DMS 273 treated with DMSO at 0.1 percent for 48 hours (cell line): ENCODE measurements at places on chromosomes 5 and 9.

DNA sequence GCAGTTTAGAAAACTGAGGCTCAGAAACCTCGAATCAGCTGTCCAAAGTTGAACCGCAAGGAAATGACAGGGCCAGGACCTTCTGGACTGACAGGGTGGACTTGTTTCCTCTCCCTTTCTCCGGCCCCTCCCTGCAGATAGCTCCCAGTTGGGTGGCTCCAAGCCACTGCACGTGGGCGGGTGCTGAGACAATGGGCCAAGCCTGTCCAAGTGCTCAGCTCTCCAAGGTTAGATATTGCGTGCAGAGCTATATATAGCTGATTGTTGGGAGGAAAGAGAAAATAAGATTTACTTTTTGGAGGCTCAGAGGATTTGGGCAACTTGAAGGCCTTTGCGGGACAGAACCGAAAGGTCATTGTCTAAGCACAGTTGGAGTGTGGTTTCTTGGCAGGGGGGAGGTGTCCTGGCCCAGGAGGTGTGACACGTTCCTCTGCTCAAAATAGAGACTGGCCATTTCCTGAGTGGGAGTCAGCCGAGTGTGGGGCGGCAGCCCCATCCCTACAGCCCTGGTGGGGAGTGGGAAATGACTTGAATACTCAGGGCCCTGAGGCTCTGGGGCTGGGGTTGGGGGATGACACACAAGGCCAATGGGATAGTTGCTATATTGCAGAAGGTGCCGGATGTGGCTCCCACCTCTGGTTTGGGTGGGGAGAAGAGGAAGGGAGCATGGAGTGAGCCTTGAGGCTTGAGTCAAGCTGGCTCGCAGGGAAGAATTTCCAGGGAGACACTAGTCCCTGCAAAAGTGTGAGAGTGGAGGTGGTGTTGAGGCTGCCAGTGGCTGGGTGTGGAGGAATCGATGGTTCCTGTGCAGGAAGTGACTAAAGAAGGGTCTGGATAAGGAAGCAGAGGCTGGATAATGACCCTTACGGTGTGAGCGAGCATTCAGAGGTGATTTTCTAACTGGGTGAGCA, 44.4 kb upstream of the SMAD5 start:
- DNase-seq, result no peak

DNA sequence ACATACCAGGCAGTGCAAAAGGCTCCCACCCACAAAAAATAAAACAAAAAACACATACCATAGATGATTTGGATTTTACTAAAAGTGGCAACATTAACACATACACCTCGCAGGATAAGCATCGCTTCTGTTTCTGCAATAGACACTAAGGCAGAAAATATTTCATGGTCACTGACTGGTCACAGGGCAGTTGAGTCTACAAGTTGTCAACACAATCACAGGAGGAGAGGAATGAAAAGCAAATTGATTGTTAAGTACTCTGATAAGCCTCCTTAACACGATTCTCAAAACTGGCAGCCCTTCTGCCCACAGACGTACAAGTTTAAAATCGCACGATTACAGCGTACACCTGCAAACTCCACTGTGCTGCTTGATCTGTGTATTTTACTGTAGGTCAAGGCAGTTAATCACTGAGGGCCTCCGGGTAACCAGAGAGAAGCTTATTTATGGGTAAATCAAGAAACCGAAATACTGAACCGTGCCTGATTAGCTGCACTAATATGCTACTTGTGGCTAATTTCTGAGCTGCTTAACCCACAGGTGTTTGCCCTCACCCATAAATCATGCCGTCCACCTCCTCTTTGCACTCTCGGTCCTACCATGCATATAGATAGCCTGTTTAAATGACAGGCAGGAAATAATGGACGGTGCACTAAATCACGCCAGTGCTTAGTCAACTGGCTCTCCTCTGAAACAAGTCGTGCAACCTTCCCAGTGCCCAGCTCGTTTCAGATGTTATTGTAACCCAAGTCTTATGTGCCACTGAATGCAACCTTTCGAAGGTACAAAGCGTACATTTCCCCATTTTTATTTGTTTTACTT, 659.4 kb upstream of the ADAMTS16 start:
- no peak for DNase-seq

DNA sequence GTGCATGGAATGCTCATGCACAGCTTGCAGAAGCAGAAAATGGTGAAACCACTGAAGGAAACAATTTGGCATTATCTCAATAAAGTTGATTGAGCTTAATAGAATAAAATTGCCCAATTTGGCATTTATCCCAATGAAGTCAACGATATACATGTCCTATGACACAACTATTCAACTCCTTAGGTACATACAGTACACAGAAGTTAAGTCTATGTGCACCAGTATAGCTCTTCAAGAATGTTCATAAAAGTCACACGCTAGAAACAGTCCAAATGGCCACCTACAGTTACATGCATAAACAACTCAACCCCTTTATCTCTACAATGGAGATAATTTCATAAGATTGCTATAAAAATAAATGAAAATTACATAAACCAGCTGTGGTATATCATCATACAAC, 184.5 kb downstream of the DENND1A start:
- no peak for DNase-seq

- DNase-seq, result no peak
These were observed 97.3 kb downstream of the OXCT1 start for GRCh38 chr5:41772785-41773442.

DNA sequence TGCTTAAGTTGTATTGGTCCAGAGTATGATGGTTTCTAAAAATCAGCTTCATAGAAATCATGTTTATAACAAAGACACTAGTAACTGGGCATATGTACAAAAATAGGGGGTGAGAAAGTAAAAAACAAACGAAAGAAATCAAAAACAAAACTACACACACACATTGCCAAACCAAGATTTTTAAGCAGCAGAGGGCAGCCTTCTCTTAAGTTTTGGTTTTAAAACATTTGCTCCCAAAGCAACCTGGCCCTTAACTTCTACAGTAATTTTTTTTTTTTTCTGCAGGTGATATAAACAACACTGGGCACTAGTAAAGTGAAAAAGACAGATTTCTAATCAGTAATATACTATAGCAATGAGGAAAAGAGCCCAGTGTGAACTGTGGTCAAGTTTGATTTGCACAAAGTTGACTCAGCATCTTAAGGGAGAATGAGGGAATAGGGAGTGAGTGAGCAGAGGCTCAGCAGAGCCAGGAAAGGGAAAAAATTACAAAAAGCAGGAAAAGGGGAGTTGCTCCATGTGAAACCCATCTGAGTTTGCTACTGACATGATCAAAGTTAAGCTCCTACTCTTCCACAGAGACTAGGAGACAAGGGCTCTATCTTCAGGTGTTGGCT, 13.4 kb upstream of the GAPT start:
- DNase-seq, result no peak

DNA sequence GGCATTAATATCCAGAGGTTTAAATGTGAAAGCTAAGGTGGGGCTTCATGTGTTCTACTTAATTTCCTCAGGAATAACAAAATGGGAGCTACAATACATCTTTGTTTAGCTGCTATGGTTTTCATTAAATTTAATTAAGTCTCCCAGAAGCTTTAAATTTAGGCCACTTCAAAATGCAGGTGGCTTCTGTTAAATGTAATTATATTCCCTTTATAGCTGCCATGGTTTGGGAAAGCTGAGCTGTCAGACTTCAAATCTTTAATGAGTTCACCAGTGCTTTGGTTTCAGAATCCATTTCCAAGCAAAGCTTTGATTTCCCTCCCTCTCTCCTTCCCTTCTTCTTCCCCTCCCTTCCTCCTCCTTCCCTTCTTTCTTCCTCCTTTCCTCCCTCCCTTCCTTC, 58.4 kb upstream of the FAM170A start:
- no peak for DNase-seq

- DNase-seq, result no peak
These were observed 3.1 kb downstream of the PTCH1 start for GRCh38 chr9:95513711-95514110.

- no peak for DNase-seq
These were observed 80.0 kb downstream of the TMEM161B start for GRCh38 chr5:88188458-88189132.

DNA sequence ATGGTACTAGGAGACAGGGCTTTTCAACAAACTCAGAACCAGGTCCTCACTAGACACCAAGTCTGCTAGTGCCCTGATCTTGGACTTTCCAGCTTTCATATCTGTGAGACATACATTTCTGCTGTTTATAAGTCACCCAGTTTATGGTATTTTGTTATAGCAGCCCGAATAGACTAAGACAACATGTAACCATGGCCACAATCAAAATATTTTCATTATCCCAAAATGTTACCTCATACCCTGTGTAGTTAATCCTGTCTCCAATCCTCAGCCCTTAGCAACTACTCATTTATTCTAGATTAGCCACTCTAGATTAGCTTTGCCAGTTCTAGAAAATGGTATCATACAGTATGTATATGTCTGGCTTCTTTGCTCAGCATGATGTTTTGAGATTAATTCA, 6.3 kb upstream of the ATG10 start:
- no peak for DNase-seq

- no peak for DNase-seq
These were observed 144.9 kb downstream of the BARX1 start for GRCh38 chr9:93810028-93810971.

DNA sequence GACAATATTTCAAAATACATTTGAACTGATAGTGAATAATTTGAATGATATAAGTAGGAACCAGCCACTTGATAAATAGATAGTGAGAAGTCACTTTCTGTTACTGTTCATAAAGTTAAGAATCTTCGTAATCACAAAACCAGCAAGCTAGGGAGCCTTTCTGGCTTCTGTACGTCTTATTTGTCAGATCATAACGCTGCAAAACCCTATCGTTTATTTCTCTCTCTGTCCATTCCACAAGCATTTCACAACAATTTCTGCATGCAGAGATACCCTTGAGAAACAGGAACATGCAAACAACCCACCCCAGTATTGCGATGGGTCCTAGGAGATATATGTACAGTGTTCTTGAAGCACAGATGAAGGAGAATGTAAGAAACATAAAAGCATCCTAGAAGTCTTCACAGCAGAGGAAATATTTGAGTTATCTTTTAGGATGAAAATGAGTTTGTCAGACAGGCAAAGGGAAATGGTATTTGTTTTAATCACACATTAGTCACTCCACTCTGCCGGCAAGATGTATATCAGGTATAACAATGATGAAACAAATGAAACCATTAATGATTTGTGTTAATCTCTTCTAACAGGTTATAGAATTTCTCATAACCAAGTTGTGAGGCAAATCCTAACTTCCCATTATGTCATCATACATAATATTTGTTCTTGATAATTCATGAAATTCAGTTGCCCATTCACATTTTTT, 668.7 kb upstream of the FTMT start:
- no peak for DNase-seq

DNA sequence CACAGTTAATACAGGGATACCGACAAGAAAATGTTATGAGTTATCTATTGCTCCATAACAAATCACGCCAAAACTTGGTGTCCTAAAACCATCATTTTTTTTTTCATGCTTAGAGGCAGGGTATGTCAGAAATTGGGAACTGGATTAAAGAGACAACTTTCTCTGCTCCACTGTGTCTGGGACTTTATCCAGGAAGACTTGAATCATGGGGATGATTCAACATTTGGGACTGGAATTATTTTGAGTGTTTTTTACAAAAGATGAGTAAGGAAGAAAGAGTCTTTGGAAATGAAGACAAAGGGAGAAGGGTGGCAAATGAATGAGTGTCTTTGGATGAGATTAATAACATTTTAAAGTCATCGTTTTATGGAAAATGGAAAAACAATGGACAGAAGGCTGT, 1883.7 kb upstream of the C9orf72 start:
- no peak for DNase-seq

GRCh38 chr9:130159057-130159456, 13.1 kb upstream of the NCS1 start:
- no peak for DNase-seq

- no peak for DNase-seq
These were observed 28.8 kb downstream of the MLLT3 start for GRCh38 chr9:20593537-20593936.

DNA sequence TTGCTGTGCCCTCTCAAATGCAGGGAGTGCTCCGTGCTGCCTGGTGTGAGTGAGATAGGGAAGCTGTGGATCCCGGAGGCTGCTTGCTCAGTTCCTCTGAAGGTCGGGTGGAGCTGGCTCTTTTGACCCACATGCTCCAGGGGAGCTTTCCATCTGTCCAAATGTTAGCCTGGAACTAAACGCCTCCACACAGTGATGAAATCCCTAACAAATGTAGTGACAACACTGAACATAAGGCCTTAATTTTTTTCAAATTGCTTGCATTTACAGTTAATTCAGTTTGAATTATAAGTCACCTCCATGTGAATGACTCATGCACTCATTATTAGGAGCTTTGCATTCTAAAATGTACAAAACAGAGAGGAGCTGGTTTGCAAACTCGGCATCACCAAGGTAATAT, 27.0 kb downstream of the PRDM6 start:
- peak; percentile 47 for DNase-seq
